Fibroblast of mammary gland (primary cell): ENCODE measurements at places on chromosomes 7 and 10.
A peak's percentile ranks its signal among the peaks of the same experiment; 100 is the strongest.

DNA sequence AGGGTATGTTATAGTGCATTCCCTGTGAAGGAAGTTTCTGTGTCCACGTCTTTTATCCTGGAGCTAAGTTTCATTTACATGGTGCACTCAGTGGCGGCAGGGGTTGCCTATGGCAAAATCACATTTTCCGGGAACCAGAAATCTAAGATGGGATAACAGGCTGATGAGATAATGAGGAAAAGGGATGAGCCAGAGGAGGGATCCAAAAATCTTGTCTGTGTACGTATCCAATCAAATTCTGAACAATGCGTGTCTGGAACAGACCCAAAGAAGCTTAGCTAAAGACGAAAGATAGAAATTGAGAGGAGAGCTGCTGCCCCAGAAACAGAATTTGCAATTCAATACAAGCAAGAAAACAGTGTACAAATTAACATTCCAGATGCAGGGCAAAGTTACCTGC is 16.1 kb downstream of the LANCL2 start:
- peak; percentile 53 for DNase-seq

GRCh38 chr7:46115410-46115809 is 194.3 kb upstream of the IGFBP3 start:
- no peak for DNase-seq

DNA sequence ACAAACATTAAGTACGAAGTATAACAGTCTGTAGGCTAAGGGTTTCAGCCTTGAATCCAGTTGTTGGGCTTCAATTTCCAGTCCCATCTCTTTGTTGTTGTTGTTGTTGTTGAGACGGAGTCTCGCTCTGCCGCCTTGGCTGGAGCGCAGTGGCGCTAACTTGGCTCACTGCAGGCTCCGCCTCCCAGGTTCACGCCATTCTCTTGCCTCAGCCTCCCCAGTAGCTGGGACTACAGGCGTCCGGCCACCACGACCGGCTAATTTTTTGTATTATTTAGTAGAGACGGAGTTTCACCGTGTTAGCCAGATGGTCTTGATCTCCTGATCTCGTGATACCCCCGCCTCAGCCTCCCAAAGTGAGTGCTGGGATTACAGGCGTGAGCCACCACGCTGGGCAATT is 464.9 kb downstream of the ANKRD7 start:
- DNase-seq, result no peak

DNA sequence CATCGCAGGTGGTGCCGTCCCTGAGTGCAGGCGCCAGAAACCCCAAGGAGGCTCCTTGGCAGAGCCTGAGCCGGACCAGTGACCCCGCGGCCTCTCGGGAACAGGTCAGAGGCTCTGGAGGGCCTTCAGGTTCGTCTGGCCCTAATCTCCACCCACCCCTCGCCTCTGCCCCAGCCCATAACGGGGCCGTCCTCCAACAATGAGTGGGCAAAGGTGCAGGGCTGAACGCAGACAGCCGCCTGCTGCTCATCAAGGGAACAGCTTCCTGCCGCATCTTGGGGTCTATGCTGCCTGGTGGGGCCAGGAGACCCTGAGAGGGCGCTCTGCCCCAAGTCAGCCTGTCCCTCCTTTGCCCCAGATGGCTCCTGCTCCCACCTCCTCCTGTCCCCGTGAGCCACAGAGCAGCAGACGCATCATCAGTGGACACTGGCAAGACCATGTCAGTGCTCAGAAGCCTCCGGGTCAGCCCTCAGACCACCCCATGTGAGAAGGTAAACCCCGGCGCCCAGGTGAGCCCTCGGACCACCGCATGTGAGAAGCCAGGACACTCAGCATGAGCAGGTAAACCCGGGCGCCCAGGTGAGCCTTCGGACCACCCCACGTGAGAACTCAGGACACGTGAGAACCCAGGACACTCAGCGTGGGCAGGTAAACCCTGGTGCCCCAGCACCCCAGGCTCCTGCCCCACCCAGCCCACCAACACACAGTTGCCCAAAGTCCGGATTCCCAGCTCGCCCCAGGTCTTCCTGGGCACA is 142.0 kb downstream of the PTPRN2 start:
- no peak for DNase-seq

DNA sequence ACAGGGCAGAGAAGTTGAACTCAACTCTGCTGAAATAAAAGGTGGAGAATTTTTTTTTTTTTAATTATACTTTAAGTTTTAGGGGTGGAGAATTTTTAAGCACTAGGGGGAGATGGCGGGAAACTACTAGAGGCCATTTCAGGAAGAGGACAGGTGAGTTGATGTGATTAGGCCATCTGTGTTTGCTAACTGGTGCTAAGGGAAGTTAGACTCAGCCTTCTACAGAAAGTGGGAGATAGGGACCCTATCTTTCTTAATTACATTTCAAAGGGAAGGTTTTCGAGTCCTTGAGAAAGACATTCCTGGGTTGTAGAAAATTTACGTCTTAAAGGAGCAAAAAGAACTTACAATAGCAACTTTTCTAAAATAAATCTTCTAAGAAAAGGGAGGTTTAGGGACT is 124.8 kb downstream of the LHFPL3 start:
- no peak for DNase-seq

- DNase-seq, result no peak
These were observed 156.2 kb upstream of the ZMIZ1 start for GRCh38 chr10:78912361-78913218.

- peak; percentile 18 for DNase-seq
These were observed 199.2 kb upstream of the SEMA3A start for GRCh38 chr7:84393786-84394185.

DNA sequence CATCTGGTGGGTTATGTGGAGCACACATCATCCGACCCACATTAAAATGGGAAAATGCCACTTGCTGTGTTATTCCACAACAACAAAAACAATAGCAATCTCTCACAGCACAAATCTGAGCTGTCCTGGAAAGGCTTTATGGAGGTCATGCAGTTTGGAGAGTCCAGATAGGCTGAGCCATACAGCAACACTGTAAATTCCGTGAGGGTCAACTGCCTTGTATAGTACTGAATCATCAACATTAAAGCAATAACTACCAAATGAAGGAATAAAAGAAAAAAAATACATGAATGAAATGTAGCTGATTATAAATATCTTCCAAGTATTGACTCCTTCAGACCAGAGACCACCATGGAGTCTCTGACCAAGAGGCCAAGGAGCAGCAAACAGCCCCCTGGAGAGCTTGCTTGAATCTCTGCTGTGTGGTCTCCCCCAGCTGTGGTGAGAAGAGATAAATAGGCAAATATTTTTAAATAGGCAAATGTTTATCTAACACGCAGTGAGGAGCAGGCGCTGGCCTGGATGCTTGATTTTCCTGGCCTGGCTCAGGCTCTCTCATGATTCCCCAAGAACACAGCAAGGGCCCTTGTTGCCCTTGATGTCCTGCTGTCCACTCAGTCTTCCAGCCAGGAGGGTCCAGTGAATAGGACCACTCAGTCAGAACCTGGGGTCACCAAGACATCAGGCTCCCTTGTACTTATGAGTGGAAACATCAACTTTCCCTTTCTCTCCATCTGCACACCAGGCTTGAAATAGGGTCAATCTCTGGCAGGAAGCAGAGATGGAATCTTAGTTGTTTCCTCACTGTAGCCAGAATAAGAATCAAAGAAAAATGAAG is 1021.3 kb downstream of the XPNPEP1 start:
- no peak for DNase-seq

GRCh38 chr7:154287356-154287755 is 235.2 kb downstream of the DPP6 start:
- no peak for DNase-seq

DNA sequence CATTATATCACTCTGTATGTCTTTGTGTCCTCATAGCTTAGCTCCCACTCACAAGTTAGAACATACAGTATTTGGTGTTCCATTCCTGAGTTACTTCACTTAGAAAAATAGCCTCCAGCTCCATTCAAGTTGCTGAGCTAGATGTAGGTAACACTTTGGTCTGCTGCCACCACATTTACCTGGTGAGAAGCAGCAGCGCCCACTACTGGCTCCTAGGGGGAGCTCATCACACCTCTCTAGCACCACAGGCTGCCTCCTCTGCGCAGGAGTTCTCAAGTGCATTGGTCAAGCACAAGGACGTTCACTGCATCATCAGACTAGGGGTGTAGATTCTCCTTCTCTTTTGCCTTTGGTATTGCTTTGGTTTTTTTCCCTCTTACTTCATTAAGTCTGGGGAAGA is 530.9 kb upstream of the AUTS2 start:
- peak; percentile 21 for DNase-seq

DNA sequence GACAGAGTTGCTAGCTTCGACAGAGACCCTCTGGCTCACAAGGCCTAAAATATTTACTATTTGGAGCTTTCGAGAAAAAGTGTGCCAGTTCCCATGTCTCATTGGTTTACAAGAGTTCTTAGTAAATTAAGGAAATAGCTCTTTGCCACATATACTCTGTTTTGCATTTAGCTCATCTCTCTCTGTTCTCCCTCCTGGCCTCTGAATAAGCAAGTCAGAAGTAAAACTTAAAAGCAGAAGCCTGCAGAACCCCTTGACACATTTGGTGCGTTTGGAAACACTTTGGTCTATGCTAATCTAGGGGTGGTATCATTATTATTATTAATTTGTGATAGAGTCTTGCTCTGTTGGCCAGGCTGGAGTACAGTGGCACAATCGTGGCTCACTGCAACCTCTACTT is 6.4 kb downstream of the CARD11 start:
- DNase-seq, result no peak

DNA sequence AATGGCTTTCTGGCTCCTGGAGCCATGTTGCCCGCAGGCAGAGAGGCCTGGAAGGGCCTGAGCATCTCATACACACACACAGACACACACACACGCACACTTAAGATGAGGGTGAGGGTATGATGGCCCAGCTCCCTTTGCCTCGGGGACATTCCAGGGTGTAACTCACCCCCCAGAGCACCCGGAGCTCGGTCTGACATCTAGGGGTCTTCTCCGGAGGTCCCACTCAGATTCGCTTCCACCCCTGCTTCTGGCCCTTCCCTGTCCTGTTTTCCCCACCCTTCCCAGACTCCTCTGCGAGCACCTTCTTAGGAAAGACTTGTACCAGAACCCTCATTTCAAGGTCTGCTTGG is 304.4 kb downstream of the GRID1 start:
- DNase-seq, result no peak

DNA sequence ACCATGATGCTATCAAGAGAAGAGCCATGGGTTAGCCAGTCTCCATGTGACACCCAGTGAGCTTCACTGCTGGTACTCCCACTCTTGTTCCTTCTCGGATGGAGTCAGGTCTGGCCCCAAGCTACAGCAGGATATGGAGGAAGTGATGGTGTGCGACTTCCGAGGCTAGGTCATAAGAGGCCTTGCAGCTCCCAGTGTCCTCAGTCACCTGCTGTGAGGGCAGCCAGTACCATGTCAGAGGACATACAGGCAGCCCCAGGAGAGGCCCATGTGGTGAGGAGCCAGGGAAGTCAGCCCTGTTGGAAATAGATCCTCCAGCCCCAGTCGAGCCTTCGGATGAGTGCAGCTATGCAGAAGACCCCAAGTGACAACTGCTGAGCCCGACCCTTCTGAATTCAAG is 237.0 kb downstream of the EBF3 start:
- DNase-seq, result no peak

GRCh38 chr7:141673346-141673745 is 28.6 kb downstream of the DENND11 start:
- DNase-seq, result no peak

DNA sequence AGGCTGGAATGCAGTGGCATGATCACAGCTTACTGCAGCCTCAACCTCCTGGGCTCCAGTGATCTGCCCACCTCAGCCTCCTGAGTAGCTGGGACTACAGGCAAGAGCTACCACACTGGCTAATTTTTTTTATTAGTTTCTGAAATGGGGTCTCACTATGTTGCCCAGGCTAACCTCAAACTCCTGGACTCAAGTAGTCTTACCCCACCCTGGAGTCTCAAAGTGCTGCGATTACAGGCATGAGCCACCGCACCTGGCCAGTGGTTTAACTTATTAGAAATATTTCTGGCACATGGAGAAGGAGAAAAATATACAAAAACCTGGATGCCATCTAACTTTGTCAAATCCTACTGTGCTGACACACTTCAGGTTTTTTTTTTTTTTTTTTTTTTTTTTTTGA is 15.2 kb downstream of the ZNF786 start:
- no peak for DNase-seq

DNA sequence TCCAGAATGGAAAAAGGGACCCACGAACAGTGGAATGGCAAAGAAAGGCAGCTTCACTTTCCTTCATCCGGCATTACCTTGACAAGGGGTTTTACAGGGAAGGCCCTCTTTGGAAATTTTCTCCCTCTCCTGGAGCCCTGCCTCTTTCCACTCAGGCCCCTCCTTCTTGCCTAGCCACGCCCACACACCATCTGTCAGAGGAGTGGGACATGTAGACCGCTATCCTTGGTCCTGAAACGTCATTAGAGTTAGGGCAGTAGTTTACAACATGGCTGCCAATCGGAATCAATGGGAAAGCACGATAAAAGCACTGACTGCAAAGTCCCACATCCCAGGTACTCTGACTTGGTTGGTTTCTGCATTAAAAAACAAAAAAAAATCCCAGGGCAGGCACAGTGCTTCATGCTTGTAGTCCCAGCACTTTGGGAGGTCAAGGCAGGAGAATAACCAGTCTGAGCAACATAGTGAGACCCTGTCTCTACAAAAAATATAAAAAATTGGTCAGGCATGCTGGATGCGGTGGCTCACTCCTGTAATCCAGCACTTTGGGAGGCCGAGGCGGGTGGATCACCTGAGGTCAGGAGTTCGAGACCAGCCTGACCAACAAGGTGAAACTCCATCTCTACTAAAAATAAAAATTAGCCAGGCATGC is 96.4 kb downstream of the MARCHF5 start:
- peak; percentile 71 for DNase-seq

DNA sequence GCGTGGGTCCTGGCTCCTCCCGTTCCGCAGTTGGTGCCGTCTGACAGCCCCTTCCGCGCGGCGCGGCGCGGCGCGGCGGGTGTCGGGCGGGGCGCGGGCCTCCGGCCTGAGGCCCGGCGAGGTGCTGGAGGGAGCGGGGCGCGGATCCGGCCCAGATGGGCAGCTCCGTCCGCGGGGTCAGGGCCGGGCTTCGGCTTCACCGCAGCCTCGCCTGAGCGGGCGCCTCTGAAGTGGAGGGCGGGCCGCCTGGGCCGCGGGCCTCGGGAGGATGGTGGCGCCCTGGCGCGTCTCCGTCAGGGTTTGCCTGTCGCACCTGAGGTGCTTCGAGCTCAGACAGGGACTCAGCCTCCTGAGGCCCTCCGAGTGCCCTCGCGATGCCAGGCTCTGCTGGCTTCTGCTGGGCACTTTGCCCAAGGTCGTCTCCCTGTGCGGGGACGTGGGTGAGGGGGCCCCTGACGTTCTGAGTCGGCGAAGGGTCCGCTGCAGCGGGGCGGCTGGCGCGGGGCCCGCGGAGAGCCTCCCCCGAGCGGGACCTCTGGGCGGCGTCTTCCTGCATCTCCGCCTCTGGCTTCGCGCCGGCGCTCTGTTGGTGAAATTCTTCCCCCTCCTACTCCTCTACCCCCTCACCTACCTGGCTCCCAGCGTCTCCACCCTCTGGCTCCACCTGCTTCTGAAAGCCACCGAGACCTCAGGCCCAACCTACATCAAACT is 473 bp downstream of the ADCK2 start:
- DNase-seq, result no peak

- no peak for DNase-seq
These were observed 87.4 kb downstream of the FOXL3 start for GRCh38 chr7:377080-378040.
